CD4-positive, alpha-beta T cell treated with Interleukin-4 for 4 hours (primary cell): ENCODE measurements at places on chromosomes 5 and 9.
A peak's percentile ranks its signal among the peaks of the same experiment; 100 is the strongest.

DNA sequence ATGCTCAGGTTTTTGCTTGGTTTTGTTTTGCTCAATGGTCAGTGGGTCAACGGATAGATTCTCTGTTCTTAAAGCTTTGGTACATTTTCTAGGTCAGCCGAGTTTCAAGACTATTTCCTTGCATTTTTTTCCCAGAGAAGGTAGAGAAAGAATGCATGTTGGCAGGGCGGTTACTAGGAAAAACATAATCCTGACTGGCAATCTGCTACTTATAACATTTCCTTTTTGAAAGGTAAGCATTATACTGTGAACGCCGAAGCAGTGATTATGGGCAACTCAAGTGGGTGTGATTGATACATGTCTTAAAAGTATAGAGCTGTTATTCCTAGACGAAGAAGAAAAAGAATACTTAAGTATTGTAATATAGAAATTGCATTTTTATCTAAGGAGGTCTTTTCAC, 273.2 kb downstream of the MAST4 start:
- no peak for DNase-seq

DNA sequence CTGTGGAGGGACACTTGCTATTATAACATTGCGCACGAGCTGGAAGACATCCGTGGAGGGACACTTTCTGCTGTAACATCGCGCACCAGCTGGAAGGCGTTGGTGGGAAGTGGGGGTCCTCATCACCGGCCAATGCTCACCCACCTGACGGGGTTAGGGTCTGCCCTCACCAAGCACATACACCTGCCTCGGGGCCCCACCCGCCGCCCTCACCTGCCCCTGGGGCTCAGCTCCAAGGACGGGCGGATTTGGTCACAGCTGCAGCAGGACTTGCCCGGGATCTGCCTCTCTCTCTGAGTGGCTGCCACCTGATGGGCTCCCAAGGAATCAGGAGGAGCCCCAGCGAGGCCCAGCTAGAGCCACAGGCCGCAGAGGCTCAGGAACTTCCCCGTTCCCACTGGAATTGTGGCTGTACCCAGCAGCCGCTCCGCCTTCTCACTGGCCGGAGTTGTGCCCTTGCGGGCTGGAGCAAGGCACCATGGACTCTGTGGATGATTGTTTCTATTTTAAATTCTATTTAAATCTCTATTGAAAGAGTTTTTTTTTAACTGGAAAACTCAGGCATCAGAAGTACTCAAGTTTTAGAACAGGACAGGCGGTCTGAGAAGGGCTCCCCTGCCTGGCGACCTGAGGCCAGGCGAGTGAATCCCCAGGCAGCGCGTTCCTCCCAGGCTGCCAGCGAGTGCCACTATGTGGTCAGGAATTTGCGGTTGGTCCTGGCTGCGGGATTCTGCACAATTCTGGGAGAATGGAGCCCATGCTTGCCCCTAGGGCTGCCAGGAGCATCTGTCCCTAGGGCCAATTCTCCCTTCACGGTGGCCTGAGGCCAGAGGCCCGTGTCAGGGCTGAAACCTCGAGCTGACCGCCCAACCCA, 38.9 kb upstream of the SLC6A3 start:
- no peak for DNase-seq

- DNase-seq = no peak
Observed at GRCh38 chr5:155485386-155485785, 471.8 kb downstream of the KIF4B start.

DNA sequence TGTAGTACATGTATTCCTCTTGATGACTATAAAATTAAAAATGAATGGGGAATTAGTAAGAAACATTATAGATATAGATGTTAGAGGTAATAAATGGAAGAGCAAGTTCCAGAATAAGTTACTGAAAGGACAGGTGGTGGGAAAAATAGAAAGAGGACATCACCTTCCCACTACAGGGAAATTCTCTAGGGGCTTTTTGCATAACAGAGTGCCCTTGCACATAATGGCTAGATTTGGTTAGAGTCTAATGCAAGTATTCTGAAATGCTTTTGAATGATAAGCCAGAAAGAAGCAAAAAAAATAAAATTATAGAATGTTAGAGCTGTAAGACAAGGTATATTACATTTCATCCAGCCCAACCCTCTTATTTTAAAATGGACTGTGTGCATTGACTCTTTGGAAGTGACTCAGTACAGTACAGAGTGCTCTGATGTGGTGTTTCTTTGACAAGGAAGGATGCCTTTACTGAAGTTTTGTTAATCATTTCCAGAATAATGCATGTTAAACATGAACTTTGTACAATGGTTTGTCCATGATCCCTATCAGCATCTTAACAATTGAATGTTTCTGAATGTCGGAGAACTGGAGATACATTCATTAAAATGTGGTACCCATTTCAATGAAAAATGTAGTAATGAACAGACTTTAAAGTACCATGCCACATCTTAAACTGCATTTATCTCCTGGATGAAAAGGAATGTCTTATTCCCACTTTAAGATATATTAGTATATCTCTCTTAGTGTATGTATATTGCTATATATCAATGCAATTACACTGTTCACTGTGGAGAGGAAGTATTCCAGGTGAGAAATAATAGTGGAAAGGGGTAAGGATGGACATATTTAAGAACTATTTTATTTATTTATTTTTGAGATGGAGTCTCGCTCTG, 391.1 kb downstream of the ADGRV1 start:
- DNase-seq = no peak

DNA sequence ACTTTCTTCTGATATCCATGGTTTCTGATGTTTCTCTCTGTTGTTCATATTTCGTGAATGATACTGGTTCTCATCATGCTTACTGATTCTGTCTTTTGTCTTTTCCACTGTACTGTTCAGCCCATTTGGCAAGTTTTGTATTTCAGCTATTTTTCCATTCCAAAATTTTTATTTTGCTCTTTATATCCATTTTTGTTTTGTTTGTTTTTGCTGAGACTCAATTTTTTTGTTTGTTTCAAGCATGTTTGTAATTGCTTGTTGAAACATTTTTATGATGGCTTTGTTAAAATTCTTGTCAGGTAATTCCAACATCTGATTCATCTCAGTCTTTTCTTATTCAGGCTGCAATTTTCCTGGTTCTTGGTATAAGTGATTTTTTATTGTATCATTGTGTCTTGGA, 64.0 kb downstream of the ERCC6L2 start:
- DNase-seq = no peak

GRCh38 chr9:123416176-123416575, 60.2 kb downstream of the CRB2 start:
- DNase-seq = no peak

GRCh38 chr9:136673088-136673974, 10.6 kb downstream of the EGFL7 start:
- DNase-seq = no peak

DNA sequence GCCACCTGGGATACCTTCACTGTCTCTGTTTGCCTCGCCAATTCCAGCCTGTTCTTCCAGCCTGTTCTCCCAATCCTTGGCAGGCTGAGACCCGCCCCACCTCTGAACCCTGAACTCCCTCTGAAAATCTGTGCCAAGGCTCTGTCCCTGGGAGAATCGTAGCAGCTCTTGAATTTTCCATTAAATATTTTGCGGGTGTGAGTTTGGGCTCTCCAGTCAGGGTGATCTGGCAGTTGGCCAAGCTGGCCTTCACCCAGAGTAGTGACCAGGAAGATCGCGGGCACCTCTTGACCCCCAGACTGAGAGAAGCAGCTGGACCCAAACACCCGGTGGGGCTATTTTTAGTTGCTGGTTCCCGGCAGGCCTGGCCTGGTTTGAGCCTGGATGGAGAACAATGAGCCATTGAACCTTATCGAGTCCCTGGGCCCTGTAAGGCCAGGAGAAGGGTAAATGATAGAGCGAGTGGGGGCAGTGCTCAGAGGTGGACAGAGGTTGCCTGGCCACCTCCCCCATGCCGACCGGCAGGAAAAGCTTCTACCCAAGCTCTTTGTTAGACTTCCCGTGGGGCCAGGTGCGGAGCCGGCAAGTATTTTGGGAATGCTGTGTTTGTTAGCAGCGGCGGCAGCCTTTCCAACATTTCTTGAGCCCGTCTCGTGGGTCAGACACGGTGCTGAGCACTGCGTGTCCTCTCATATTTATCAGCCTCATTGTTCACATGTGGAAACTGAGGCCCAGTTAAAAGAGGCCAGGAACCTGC, 146.2 kb downstream of the RGS3 start:
- no peak for DNase-seq

DNA sequence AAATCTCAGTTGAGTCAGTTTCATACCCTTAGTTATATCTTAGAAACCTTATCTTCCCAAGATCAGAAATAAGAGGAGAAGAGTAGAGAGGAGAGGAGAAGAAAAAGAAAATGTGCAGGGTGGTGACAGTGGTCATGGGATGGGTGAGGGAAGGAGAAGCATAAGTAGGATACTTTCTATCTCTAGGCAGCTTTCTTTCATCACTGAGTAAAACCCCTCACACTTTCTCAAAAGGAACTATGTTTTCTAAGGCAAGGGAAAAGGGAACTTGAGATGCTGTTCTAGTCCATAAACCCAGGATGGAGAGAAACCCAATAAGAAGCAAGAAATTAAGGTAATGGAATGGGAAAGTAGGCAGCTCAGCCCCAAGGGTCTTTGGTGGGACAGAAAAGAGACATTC, 225.3 kb downstream of the MCTP1 start:
- DNase-seq = no peak

GRCh38 chr5:54753034-54753433, 232.4 kb downstream of the ESM1 start:
- DNase-seq = peak; percentile 61

DNA sequence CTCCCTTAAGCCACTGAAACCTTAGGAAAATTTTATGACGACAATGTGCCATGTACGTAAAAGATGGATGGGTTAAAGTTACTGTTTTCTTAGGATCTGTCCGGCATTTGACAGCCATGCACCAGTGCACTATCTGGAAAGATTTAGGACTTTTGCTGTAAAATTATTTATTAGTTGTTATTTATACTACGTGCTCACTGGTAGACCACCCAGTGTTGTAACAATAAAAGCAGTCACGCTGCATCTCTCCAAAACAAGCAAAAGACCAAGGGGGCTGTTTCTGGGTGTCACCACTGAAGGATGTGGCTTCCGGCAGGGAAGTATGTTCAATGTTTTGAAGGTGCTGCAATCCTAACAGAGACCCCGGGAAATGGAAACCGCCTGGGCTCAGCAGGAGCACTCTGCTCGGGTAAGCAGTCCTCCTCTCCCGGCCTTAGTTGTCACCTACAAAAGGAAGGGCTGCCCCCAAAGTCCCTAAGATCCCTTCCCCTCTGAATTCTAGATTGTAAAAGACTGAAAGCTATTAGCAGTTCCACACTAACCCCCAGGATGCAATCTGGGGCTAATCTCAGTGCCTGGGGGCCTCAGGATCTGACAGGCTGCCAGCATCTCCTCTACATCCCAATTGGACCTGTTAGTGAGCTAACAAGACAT, 38.6 kb downstream of the SAXO1 start:
- no peak for DNase-seq

DNA sequence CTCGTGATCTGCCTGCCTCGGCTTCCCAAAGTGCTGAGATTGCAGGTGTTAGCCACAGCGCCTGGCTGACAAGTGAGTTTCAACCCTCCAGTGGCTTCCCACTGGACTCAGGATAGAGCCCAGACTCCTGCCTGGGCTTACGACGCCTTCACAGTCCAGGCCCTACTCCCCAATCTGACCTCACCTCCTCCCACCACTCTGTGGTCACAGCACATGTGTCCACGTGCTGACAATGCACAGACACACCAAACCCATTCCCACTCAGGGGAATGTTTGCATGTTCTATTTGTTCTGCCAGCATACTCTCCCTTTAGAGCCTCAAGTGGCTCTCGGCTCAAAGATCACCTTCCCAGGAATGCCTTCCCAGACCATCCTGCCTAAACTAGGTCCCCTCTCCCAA, 31.1 kb upstream of the TRIM14 start:
- DNase-seq = no peak

DNA sequence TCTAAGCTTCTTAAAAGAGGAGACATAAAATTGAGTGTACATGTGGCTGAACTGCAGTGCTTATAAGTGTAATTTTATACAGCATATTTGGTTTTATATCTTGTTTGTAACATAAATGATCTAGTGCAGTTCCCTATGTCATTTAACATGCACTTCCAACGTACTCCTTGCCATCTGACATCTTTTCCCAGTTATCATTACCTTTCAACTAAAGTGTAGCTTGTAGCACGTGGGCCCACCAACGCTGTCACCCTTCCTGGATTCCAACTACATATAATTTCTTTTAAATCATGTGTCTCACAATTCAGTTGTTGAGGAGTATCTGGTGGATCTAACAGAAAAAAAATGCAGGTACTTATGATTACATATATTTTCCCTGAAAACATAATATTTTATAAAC, 50.1 kb downstream of the LIFR start:
- no peak for DNase-seq

- DNase-seq = peak; percentile 69
Observed at GRCh38 chr5:151740336-151740942, 18.0 kb downstream of the ATOX1 start.

DNA sequence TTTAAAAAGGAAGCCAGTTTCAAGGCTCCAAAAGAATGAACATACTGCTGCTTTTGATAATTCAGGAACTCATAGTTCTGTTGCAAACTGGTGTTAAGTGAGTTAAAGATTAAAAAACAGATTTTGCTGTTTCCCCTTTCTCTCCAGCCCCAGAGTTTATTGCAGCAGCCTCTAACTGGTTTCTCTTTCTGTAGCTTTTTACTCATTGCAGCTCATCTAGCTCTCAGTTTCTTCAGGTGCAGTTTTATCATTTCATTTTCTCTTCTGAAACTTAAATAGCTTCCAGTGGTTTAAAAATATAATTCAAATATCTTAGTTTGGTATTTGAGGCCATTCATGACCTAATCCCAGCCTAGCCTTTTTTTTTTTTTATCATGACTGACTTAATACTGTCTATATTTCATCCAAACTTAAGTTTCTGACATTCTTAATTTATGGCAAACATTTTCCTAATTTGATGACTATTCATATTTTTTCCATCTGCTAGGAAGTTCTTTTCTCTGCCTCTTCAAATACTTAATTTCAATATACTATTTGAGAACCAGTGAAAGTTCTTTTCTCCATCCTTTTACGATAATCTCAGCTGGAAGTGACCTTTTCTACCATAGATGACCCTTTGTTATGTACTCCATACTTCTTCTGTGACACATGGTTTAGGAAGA, 252.7 kb upstream of the GRIA1 start:
- no peak for DNase-seq

DNA sequence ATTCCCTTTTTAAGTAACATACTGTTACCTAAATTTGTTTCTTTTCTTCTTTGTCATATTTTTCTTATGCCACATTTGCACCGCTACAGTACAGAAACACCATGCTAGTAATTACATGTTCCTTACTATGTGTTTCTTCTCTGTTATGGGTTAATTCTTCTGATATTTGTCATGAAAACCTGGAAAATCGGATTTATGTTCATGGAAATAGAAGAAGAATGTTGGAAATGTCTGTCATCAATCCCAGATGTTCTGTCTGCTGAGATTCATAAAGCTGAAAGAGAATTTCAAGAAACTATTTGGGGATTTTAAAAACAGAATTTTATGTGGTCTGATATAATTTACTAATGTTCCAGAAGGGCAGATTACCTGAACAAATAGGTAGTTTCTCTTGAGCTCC, 305.2 kb upstream of the NREP start:
- no peak for DNase-seq
